ENCODE measurements at places on chromosomes 6 and 20.

DNA sequence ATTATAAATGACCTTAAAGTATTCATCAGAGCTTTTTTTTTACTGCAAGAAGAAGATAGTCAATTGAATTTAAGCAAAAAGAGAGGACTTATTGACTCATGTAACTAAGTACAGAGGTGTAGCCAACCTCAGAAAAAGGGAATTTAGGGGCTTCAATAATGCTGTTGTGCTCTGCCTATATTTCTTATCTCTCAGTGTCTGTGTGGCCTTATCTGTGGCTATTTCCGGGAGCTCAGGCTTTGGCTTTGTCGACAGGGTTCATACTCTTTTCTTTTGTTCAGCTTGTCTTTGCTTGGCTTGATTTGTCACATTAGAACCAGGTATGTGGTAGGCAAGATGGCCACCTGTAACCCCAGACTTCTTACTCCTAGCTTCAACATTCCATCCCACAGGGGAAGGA, 38.6 kb upstream of the FABP7 start:
- no peak for DNase-seq

DNA sequence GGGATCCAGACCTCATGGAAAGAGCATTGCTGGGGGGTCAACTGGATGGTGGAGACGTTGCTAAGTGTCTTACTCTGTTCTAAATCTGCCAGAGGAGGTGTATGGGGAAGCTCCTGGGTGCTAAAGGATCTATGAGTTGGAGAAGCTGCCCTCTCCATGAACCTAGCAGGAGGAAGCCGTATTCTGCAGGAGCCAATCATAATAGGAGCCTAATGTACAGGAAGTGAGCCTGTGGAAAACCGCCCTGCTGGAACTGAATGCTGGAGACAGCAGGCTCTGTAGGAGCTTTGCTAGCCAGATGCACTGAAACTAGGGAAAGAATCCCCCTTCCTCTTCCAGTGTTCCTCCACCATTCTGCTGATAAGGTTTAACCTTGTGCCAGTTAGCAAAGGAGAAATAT, 10.9 kb downstream of the CASP8AP2 start:
- DNase-seq: no peak

DNA sequence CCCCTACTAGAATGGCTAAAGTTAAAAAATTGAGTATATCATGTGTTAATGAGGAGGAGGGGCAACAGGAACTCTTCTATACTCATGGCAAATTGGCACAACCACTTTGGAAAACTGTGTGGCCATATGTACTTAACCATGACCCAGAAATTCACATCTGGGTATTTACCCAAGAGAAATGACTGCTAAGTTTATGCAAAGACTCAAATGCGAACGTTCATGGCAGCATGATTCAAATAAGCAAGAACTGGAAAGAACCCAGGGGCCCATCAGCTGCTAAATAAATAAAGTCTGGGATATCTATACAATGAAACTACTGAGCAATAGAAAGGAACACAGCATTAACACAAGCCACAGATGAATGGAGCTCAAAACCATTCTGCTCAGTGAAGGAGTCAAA, 107.6 kb downstream of the MYLK4 start:
- no peak for DNase-seq

DNA sequence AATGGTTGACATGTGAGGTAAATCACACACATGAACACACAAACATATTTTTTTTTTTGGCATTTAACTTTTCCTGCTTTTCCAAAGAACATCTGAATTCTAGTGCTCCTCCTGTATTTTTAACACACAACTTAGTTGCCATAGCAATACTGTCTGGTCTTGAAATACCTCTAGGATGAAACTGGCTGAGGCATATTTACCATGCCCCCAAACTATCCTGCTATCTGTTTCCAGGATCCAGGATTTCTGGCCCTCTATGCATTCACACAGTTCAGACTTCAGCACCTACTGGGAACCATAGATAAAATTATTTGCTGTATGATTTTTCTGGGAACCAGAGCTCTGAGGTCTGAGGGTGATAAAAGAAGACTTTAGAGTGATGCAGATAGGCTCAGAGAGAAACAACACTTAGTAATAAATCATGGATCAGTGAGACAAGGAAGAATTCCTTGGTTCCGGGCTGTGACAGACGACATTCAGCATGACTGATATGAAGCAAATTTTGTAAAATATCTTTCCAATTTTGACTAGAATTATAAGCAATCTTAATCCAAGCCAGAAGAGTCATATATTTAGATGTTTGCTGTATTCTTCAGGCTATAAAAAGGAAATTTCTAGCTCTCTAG, 359.7 kb downstream of the BTBD9 start:
- no peak for DNase-seq

DNA sequence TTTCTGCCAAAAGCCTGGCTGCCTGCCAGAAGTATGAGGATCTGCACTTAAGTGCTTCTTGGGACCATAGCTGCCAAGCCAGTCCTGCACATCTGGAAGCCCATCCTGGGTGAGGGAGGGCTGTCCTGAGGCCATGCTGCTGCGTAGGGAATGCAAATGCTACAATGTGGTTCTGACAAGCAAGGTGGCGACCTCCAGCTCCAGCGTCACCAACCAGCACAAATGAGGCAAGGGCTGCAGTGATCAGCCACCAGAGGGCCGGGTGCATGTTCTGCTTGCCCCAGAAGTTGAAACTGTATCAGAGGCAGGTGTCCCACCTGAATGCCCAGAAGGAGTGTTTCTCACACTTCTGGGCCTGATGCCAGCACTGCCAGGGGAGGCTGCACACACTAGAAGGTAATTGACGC, 99.1 kb upstream of the KCNQ5 start:
- no peak for DNase-seq

DNA sequence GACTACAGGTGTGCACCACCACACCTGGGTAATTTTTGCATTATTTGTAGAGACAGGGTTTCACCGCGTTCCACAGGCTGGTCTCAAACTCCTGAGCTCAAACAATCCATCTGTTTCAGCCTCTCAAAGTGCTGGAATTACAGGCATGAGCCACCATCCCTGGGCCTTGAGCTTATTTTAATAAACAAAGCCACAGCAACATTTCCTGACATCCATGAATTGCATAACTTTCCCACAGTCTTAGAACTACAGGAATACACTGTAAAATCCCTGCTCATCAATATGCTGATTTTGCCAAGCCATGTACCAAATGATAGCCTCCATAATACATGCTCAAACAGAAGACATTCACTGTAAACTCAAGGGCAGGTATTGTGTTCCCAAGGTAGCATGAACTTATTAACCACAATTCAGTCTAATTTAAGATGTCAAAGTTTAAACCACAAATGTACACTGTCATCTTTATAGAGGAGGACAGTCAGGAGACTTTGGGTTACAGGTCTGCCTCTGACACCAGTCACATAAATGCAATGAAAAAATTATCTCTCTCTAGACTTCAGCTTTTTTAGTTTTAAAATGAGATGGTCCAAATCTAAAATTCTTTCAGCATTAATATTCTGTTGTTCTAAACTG, 40.0 kb downstream of the NUDT3 start:
- DNase-seq: no peak

GRCh38 chr6:139743664-139744437, 369.4 kb upstream of the CITED2 start:
- DNase-seq: no peak

DNA sequence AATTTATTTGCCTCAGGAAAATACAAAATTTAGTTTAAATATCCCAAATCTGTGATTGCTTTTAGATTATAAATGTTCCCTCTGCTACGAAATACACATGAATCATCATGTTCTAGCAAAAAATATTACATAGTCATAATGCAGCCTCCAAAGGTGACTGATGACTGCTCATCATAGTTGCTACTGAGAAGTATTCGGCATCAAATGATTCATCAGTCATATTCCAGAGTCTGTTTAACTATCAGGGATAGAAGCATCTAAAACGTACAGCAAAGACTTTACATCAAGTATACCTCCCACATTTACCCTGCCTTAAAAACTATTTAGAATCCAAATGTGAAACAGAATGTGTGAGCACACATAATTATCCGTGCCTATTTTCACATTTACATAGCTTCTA, 626.0 kb downstream of the CDH26 start:
- no peak for DNase-seq

- DNase-seq: no peak
Observed at GRCh38 chr20:44910690-44911262, 916 bp downstream of the PABPC1L start.

DNA sequence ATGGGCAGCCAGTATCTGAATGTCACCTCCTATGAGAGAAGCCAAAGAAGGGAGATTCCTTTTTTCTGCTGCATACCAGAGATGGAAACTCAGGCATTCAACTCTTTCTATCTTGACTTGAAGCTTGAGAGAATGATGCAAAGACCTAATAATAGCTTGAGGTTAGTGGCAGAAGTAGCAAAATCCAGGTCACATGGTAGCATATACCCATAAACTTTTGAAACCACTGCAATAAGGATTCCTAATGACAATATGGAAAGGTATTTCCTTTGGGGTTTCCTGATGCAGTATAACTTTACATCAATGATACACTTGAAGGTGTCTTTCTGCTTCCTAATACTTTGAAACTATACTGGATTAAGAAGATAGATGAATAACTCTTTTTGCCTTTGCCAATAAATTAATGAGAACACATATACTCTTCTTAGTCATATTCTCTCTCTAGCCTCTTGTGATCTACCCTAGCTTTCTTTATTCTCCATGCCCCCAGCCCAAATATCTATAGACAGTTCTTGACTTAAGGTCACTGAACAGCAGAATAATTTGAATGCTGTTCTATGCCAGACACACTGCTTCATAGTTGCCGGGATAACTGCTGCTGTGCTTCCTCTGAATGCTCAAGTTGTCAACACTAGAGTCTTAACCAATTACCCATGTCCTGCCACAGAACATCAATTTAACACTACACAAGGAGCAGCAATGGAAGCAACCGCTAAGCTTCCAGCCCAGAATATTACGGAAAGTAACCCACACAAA, 155.5 kb upstream of the SIM1 start:
- DNase-seq: no peak

DNA sequence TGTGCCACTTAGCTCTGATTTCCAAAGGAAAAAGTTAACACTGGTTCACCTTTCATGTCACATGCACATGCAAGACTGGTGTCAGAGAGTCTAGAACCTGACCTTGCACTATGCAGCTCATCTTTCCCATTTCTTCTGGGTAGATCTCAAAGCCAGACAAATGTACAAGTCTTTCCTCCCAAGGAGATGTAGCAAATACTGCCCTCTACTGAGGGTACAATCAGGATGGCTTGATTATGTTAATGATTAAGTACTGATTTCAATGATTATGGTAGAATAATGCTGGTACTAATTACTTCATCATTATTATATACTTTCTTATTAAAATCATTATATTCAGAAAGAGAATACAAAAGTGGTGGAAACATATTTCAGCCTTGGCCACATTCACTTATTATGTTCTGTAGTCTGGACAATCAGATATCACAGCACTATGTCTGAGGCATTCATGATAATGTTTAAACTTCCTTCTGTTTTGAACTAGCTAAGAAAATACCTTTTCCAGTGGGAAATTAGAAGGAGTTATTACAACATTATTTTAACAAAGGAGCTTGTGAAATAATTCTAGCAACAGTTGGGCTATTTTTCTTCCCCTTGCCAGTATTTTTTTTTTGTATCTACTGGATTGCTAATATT, 68.5 kb upstream of the FOXO3 start:
- peak; percentile 0 for DNase-seq

GRCh38 chr20:45919542-45920399, 7.8 kb upstream of the PLTP start:
- no peak for DNase-seq

DNA sequence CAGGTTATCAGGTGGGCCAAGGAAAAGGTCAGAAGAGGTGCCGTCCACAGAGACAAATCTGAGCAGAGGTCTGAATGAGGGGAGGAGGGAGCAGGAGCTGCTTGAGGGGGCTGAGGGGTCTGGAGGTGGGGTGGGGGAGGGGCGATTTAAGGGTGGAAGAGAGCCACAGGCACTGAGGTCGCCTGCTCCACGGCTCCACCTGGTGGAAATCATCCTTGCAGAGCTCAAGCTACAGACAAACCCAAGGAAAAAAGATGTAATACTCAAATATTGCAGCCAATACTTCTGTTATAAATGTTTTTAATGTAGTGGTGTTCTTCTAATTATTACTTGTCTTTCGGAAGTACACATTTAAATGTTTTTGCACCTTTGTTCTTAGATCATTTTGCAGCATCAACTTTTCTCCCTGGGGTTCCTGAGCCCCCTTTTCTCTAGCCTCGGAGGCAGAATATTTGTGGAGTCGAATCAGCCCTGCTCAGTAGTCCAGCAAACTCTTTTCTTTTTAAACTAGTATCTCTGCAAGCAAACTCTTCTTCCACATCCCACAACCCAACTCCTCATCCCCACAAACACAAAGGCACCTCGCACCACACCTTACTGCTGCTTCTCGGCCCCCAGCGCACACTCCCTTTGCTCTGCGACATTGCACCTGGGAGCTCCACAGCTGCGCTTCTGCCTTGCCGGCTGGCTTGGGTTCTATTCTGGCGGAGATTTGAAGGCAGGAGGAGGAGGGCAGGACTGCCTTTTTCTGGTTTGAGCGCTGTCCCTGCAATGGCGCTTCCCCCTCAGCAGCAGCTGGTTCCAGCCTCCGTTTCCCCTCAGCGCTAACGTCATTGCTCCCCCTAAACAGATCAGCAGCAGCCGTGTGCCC, 51.0 kb upstream of the TFAP2A start:
- DNase-seq: peak; percentile 2

GRCh38 chr6:4128748-4129147, 6.6 kb downstream of the ECI2 start:
- no peak for DNase-seq

GRCh38 chr20:36506253-36506652, 35.1 kb upstream of the MYL9 start:
- DNase-seq: no peak

DNA sequence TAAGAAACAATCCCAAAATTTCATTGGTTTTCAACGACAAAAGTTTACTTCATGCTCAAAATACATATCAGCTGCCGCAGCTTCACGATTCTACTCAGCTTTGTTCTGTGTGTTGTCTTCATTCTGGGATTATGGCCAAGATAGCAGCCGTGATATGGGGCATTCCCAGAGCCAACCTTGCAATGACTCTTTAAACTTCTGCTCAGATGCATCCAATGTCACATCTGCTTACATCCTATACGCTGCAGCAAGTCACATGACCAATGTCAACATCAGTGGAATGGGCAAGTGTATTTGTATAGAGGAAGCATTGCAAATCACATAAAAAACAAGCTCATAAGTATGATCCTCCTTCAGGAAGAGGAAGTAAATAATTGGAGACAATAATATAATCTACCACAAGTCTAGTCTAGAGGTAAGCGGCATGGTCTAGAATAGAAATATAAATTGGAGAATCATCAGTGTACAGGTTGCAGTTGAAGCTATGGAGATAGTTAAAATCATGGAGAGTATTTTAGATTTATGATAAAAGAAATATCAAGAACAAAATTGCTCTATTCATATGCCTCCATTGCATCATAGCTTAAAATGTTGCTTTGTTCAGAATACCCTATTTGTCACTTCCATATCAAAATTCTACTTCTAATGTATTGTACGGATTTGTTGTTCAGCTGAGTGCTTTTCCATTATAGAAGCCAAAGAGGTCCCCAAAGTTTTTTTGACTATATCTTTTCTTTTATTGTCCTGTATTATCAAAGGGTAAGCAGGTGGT, 7.2 kb upstream of the C6orf141 start:
- no peak for DNase-seq

All from stimulated activated CD4-positive, alpha-beta T cell treated with anti-CD3 and anti-CD28 coated beads, Interleukin-1b, Interleukin-23, amount 100 ng/mL, for 4 hours (primary cell).